NCI-H2081 treated with DMSO at 0.1 percent for 48 hours (cell line): ENCODE measurements at places on chromosomes 2 and 18.

DNA sequence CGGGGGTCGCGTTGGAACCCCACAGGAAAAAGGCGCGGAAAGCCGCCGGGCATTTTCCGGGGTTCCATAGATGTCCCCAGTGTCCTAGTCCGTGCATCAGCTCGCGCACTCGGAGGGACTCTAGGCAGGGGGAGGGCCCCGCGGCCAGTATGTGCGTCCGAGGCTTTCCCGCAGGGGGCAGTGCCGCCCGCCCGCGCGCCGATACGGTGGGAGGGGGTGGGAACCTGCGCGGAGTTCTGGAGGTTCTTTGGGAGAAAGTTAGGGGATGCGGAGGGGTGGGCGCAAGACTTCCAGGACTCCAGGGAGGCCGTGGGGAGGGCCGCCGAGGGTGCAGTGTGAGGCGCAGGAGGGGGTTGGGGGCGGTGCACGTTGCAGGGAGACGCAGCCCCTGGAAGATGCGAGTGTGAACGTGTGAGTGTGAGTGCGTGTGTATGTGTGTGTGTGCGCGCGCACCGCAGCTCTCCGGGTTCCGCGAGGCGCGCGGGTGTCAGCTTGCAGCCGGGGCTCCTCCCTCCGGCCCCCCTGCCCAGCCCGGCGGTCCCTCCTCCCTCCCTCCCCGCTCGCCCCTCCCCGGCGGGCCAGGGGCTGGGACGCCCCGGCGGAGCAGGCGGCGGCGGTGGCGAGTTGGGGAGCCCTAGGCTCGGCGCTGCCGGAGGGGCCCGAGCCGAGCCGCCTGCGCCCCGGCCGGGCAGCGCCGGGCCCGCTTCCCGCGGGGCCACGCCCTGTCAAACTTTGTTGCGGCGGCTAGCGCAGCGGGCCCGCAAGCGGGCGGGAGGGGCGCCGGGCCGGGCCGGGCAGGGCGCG is at the start of gene TCF7L1:
TCF7L1 (plus strand) TSS at position 559 of the 804 bp plus-strand sequence. CDS start 293 bp downstream, outside the sequence.
- DNase-seq: no peak

- no peak for DNase-seq
Measured at GRCh38 chr18:3652380-3653262, 202.6 kb downstream of the TGIF1 start.

DNA sequence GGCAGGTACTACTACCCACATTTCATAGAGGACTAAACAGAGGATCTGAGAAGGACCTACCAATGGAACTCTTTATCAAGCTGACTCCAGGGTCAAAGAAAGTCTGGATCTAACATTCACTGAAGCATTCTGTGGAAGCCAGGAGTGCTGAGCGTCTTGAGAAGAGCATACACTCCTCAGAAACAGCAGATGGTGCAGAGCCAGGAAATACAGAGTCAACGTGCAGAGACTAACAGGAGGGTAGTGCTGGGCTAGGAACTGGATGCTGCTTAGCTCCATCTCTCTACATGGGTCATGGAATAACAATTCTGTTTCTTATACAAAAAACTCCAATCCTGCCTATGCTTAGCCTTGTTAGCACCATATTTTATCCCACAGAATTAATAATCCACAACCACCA is 5.5 kb upstream of the SERTAD2 start:
- DNase-seq: no peak

GRCh38 chr2:170006587-170007325 is 171.2 kb upstream of the MYO3B start:
- no peak for DNase-seq

DNA sequence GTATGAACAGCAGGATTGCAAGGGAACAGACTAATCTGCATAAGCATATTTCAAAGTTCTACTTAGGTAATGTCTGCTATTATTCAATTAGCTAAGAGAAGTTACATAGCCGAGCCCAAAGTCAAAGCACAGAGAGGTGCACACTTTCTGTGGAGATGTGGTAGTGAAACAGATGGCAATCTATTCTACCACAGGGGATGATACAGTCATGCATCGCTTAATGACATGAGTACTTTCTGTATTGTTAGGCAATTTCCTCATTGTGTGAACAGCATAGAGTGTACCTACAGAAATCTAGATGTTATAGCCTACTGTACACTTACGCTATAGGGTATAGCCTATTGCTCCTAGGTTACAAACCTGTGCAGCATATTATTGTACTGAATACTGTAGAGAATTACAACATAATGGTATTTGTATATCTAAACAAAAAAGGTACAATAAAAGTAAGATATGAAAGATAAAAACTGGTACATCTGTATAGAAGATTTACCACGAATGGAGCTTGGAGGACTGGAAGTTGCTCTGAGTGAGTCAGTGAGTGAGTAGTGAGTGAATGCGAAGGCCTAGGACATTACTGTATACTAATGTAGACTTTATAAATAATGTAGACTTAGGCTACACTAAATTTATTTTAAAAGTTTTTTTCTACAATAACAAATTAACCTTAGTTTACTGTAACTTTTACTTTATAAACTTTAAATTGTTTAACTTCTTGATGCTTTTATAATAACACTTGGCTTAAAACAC is 197.6 kb downstream of the MBD5 start:
- no peak for DNase-seq

DNA sequence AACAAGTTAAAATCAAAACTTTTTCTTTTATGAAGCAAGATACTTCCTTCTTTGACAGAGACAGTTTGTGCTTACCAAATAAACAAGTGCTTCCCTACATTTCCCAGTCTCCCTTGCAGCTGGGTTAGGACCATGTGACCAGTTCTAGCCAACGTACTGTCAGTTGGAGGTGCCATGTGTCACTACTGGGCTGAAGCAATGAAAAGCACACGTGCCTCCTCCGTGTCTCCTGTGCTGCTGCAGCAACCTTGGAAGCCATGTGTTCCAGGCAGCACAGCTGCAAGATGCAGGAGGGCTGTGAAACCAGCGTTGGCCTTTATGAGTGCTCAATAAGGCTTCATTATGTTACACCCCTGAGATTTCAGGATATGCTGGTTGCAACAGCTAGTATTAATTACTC is 93.2 kb downstream of the DHRS9 start:
- DNase-seq: no peak

DNA sequence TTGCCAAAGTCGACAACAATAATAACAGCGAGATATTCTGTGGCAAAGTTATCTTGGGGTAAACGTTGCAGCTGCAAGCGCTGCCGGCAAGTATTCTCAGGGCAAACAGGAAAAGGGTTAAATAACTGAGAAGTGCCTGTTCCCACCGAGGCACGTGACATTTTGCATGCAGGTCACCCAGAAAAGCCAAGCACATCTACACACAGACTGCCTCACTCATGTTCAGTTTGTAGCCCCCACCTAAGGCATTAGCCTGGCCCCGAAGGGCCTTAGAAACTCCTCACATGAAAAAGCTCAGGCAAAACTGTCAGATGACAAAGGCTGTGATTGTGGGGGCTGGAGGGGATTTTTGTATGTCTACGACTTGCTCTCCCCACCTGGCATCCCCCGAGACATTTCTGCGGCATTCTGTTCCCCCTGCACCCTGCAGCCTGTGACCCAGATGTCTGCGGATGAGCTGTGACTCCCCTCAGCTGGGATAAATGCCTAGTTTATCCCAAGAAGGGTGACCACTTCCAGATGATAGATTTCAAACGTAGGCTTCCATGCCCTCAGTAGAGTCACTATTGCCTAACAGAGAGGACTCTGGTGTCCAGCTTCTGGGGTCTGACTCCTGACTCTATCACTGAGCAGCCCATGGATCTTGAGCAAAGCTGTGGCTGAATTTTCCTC is 215.2 kb upstream of the SIX2 start:
- DNase-seq: no peak

DNA sequence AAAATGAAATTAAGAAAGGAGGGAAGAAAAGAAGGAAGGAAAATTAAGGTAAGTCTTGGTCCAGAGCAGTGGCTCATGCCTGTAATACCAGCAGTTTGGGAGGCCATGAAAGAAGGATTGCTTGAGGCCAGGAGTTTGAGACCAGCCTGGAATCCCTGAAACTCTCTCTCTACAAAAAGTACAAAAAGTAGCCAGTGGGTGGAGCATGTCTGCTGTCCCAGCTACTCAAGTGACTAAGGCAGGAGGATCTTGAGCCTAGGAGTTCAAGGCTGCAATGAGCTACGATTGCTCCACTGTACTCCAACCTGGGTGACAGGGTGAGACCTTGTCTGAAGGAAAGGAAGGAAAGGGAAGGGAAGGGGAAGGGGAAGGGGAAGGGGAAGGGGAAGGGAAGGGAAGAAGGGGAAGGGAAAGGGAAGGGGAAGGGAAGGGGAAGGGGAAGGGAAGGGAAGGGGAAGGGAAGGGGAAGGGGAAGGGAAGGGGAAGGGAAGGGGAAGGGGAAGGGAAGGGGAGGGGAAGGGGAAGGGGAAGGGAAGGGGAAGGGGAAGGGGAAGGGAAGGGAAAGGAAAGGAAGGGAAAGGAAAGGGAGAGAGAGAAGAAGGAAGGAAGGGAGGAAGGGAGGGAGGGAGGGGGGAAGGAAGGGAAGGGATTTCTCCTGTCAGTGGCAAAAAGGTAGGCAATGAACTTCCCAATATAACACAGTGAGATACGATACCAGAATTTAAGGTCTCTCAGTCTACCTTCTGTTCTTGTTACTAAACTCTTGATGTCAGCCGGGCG is 412.8 kb downstream of the CMPK2 start:
- no peak for DNase-seq

DNA sequence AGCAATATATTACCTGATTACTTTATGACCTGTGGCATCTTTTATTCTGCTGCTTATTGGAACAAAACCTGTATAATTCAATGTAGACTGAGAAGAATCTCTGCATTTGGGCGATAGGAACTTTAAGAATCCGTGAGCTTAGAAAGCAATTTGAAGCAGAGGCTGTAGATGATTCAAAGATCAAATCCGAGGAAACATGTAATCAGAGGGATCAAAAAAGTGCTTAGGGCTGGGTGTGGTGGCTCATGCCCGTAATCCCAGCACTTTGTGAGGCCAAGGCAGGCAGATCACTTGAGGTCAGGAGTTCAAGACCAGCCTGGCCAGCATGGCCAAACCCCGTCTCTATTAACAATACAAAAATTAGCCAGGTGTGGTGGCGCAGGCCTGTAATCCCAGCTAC is 198.4 kb downstream of the MTX2 start:
- DNase-seq: no peak

- no peak for DNase-seq
Measured at GRCh38 chr2:240179186-240179815, 38.8 kb upstream of the OTOS start.

DNA sequence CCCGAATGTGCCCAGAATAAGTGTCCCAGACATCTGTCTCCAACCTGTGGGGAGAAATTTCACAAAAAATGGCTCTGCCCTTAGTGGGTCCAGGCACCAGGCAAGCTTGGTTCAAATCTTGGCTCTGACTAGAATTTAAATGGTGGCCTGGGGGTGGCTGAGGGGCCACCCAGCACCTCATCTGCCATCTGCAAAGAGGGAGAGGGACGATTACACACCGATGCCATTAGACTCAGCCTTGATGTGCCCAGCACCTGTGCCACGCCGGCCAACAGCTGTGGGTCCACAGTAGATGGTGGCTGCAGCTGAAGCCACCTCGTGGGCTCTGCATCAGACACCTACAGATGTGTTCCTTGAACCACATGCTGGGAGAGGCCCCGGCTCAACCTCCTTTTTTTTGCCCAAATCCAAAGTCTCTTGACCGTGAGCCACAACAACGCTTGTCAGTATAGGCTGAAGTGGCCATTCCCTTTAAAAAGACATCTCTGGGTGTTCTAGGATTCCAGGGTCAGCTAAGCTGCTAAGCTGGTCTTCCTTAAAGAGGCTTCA is 222.0 kb upstream of the RAB6C start:
- DNase-seq: no peak

DNA sequence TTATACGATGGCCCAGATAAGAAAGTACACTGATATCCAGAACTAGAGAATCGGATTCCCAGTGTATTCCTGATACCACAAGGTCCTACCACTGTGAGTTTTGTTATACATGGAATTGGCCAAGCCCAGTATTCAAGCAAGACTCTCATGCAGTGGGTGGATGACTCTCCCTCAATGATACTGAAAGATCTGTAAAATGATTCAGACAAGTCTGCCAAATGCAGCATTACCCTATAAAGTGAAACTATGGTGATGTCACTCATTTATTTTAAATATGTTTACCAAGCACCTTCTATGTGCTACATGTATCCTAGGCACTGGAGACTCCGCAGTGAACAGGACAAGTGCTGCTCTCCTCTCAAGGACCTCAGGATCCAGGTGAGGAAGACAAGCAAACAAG is 22.6 kb downstream of the MYO5B start:
- DNase-seq: no peak

GRCh38 chr2:105889046-105889445 is 144.3 kb downstream of the NCK2 start:
- no peak for DNase-seq
